Endodermal cell (in vitro differentiated cells): ENCODE measurements at places on chromosomes 2 and 18. TPM values are rescaled to one million over a fixed set of nuclear protein-coding genes. Genes with fewer than 3 reads are reported as not detected.

GRCh38 chr2:99285526-99285925 lies 15.5 kb downstream of the LYG1 start:
- no peaks in the 10 kb centered on the region for H3K36me3 ChIP-seq
- H3K27ac ChIP-seq, result no peak overlapping the region
- no peaks in the 10 kb centered on the region for H3K27me3 ChIP-seq
- no peaks in the 10 kb centered on the region for H3K4me1 ChIP-seq
- DNase-seq, result no peak

DNA sequence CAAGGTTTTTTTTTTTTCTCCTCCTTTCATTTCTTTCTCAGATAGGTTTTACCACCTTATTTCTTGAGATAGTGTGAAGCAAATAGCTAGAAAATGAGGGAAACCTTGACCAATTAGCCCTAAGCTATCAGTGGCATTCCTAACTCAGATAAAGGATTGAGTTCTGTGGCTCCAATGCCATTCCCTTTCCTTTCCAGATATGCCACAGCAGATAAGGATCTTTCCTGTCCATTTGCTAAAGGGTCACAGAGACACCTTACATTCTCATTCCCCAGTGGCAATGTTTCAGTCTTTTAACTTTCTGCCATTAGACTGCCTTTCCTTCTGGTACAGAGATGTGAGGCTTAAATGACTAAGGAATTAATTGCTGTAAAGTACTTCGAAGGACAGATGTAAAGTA lies 81.7 kb downstream of the MGAT5 start:
- no peak overlapping the region for H3K27ac ChIP-seq
- H3K27me3 ChIP-seq, result no peaks in the 10 kb centered on the region
- H3K36me3 ChIP-seq, result no peaks in the 10 kb centered on the region
- DNase-seq, result no peak

The STARD7 gene
- 65.6 to 145 TPM (median 143 TPM) in 3 replicates for total RNA-seq

DNA sequence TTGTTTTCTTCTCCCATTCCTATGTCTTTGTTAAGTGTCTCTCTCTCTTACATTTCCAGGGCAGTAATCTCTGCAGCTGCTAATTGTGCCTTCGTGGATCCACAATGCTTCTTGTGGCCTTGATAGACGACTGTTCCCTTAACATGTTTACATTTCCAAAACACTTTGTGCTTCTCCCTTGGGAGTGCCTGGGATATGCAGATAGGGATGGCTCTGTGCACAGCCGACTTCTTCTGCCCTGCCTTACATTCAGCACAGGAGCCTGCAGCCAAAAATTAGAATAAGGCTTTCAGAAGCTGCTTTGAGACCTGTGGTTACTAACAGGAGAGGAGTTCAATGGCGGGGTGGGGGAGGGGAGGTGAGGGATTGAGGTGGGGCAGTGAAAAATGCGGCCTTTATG lies 328.9 kb downstream of the TDRD15 start:
- peaks cover 50% of the 10 kb centered on the region for H3K4me1 ChIP-seq
- peak; percentile 83 for DNase-seq
- H3K4me3 ChIP-seq, result no peak overlapping the region
- no peaks in the 10 kb centered on the region for H3K27me3 ChIP-seq
- H3K36me3 ChIP-seq, result no peaks in the 10 kb centered on the region

GRCh38 chr2:2332381-2332780 lies 1.3 kb upstream of the MYT1L start:
- no peaks in the 10 kb centered on the region for H3K36me3 ChIP-seq
- H3K4me3 ChIP-seq, result no peak overlapping the region
- no peak for DNase-seq
- H3K27ac ChIP-seq, result peak overlapping the region; percentile 92
- no peaks in the 10 kb centered on the region for H3K4me1 ChIP-seq
- no peaks in the 10 kb centered on the region for H3K27me3 ChIP-seq
